Motor neuron (in vitro differentiated cells): ENCODE measurements at places on chromosomes 11 and 22.

- no peak for ATAC-seq
Measured at GRCh38 chr11:79508461-79508860, 67.6 kb upstream of the TENM4 start.

GRCh38 chr11:60847281-60847680, 5.4 kb downstream of the CCDC86 start:
- no peak for ATAC-seq

DNA sequence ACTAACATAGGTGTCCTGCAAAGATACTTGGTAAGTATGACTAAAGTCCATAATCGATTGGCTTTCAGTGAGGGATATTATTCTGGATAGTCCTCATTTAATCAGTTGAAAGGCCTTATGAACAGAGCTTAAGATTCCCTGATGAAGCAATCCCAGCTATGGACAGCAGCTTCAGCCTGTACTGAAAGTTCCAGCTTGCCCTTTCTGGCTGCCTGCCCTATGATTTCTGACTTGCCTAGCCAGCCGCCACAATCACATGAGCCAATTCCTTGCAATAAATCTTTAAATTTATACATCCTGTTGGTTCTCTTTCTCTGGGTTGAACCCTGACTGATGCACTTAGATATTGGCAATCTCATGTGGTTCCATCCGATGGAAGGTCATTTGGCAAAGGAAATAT, 759.0 kb upstream of the API5 start:
- no peak for ATAC-seq

DNA sequence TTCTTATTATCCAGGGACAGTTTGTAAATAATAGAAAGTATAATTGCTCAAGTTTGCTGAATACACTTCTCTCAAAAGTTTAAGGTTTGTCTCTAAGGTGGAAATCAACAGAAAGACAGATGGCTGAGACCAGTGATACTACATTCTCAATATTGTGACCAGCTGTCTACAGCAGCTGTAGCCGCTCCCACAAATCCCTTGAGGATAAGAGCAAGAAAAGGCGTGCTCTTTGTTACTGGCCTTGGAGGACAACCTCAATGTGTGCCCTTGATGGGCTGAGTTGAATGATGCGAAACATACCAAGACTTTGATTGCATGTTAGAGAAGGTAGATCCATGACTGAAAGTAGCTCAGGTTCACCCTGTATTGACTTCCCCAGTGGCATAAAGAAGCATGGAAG, 6.1 kb downstream of the OR6M1 start:
- ATAC-seq = no peak

DNA sequence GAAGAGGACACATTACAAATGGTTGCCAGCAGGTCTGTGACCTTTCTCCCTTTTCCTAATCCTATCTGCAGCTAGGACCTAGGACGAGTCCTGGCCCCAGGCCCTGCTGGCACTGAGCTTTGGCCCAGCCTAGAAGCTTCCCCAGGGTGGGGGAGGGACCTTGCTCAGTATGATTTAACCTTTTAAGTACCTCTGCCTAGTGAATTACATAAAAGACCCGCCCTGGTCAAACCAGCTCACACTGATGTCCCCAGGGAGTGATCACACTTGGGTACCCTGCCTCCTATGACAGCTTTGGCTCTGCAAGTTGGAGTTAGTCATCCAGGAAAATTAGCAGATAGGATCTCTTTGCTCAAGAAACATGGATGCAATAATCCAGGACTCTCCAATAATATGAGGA, 21.9 kb downstream of the ASCC2 start:
- no peak for ATAC-seq

GRCh38 chr22:42444077-42444904, 12.1 kb upstream of the NFAM1 start:
- ATAC-seq = peak; percentile 96

- ATAC-seq = no peak
Measured at GRCh38 chr11:19672586-19673206, 39.9 kb upstream of the NAV2 start.

DNA sequence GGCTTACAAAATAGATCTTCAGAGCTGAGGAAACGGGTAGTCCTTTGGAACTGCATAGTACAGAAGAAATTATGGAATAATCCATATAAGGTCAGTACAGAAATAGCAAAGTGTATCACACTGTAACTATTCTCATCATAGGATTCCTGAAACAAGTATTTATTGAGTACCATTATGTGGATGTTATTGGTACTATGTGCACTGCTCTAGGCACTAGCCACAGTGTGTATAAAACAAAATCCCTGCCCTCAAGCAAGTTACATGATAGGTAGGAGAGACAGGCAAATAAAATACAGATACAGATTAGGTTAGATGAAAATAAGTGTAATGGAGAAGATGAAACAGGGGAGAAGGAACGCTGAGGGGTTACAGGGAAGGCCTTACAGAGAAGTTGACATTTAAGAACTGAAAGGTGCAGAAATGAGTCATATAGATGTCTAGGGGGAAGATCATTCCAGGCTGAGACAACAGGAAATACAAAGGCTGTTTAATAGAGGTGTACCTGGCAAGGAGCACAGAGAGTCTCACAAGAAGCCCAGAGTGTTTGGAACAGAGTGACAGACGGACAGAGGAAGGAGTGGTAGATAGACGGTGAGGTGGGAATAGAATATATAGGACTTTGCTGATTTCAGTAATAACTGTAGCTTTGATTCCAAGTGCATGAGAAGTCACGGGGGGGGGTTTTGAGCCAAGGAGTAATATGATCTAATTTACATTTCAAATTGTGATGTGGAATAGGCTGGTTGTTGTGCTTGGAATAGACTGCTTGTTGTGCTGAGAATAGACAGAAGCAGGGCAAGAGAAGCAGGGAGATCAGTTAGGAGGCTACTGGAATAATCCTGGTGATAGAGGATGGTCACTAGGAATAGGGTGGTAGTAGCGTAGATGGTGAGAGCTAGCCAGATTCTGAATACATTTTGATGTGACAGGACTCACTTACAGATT, 13.7 kb downstream of the RNF141 start:
- no peak for ATAC-seq

DNA sequence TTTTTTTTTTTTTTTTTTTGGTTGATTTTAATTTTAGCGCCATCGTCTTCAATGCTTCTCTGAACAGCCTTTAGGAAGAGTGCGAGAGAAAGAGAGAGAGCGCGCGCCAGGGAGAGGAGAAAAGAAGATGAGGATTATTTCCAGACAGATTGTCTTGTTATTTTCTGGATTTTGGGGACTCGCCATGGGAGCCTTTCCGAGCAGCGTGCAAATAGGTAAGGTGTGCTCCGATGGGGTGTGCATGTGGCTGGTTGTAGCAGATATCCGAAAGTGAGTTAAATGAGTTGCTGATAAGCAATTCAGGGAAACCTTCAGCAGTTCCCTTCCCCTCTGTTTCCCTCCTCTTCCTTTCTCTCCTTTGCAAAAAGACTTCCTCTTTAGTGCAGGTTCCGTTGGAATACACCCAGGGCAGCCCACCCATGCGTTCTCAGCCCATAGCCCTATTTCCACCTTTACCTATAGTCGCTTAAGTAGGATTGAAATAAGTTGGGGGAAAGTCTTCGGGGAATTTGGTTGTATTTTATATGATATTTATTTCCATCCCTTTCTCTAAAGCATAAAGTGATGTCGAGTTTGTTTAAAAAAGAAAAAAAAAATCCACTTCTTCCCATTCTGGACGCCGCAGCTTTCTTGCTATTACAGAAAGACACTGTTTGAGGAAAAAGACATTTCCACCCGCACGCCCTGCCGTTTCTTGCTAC, 1.1 kb downstream of the GRIA4 start:
- no peak for ATAC-seq

GRCh38 chr11:42077794-42078193, 618.3 kb upstream of the LRRC4C start:
- ATAC-seq = no peak

GRCh38 chr11:113444502-113445123, 30.6 kb downstream of the DRD2 start:
- no peak for ATAC-seq

DNA sequence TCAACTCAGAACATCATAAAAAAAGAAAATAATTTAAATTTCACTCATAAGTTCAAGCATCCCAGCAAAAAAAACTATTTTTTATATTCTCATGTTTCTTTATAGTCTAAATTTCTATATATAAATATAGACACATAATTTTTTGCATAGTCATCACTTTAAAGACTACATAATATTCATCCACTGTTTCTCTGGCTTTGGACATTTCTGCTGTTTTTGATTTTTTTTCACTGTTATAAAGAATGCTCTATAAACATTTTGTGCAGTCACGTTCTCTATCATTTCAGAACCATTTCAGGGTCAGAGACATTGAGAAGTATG, 59.7 kb upstream of the CLPB start:
- no peak for ATAC-seq

- no peak for ATAC-seq
Measured at GRCh38 chr11:23490557-23491235, 630.4 kb upstream of the CCDC179 start.

DNA sequence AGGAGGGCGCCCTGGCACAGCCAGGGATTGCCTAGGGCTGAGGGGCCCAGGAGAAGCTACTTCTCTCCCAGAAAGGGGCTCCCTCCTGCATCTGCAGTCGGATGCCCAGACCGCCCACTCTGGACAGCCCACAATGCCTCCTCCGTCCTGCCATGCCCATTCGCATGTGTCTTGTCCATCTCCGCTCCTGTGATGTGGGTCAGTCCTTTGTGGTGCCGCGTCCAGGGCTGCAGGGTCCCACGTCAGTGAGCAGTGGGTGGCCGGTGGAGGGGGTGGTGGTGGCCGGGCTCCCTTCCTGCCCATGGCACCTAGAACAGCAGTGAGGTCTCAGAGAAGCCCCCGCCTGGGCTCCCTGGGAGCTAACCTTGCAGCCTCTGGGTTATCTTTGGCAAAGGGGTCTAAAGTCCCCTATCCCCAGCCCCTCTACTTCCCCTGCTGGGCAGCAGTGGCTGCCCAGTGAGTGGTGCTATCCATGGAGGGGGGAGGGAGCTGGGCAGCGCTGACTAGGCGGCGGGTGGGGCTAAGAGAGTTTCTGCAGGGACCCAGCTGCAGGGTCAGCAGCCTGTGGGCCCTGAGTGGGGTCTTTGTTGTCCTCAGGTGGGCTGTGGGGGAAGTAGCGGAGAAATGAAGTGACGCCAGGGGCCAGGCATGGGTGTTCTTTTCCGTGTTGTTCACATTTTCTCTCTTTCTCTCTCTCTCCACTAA, 41.1 kb downstream of the KCNC1 start:
- no peak for ATAC-seq

DNA sequence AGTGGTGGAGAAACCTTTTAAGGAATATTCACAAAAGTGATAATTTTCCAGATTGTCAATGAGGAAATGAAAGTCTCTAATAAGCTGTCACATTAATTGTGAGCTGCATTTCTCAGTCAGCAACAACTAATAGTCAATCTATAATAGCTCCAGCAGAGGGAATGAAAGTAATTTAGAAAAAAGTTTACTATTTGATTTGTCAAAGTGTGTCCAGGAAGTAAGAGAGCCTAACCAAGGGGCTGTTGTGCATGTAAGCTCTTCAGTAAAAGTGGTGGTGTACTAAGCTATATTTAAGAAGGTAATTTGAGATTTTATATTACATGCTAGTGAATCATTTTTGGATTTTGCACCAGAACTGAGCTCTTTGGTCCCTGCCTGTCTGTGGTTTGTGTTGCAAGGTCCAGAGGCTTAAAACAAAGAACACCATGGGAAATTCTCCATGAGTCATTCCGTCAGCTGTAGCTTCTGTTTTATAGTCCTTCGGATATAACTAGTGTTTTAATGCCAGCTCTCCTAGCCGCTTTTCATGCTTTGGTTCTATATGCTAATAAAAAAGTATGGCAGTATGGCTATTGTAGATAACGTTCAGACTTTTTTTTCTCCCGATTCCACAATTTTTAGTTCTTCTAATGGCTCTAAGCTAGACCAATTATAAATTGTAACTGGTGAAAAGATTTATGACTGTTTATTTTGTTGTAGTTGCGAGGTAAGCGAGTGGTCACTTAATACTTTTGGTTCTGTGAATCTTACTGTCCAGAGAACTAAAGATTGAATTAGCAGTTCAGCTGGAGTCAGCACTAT, 64.6 kb downstream of the ARHGEF12 start:
- ATAC-seq = peak; percentile 70

- no peak for ATAC-seq
Measured at GRCh38 chr22:24707470-24707801, 67.1 kb downstream of the PIWIL3 start.

- no peak for ATAC-seq
Measured at GRCh38 chr11:110710628-110711381, 1.4 kb downstream of the ARHGAP20 start.

- ATAC-seq = no peak
Measured at GRCh38 chr22:19645391-19645790, 68.9 kb upstream of the SEPTIN5 start.

GRCh38 chr11:36425561-36426081, 84.5 kb downstream of the TRAF6 start:
- no peak for ATAC-seq

- ATAC-seq = no peak
Measured at GRCh38 chr11:16770016-16770415, 31.6 kb downstream of the C11orf58 start.

DNA sequence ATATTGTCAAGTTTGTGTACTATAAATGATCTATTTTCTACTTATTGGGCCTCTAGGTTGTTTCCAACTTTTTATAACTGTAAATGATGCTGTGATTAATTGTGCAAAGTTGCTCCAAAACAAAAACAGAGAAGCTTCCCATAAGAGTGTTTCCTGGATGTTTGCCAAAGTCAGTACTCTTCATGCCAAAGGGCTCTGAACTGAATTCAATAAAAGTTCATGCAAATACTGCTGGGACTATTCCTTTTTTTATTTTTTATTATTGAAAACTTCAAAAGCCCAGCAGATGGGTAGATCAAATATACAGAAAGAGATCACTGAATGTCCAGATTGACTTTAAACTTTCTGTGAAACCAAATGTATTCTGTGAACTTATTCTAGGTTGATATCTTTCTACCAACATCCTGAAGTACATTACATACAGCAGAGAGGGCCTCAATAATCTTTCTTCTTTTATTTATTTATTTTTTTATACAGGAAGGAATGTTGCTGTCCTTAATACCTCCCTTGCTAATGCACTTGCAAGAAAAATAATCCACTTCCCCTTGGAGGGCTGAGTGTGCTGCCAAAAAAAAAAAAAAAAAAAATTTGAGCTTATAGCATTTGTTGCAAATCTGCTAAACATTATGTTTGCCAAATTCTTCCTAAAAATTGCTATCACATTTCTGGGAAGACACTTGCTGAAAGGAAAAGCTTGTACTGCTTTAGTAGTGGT, 53.0 kb downstream of the CTSC start:
- no peak for ATAC-seq

DNA sequence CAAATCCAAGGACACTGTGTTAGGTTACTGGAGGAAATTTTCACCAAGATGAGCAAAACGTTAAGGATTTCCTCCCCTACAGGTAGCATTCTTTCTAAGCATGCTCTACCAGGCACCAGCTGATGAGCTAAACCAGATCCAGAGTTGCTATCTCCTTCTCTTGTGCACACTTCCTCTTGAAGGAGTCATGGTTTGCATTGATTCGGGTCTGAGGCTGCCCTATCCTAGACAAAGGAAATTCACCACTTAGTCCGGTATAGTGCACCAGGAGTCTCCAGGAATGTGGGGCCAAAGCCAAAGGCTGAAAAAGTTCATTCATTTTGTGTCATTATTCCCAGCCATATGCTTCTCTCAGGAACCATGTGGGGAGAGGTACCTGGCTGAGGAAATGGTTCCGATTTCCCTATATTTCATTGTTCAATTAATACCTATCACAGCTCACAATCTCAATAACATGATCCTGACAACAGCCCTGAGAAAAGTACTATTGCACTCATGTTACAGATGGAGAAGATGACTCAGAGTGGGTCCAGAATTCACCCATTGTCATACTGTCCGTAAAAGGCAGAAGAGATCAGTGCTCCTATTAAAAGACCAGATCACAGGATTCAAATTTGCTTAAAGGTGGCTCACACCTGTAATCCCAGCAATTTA, 39.1 kb downstream of the SLC35F2 start:
- ATAC-seq = no peak
